GM13976 (cell line): ENCODE measurements at places on chromosomes 12 and 14.

DNA sequence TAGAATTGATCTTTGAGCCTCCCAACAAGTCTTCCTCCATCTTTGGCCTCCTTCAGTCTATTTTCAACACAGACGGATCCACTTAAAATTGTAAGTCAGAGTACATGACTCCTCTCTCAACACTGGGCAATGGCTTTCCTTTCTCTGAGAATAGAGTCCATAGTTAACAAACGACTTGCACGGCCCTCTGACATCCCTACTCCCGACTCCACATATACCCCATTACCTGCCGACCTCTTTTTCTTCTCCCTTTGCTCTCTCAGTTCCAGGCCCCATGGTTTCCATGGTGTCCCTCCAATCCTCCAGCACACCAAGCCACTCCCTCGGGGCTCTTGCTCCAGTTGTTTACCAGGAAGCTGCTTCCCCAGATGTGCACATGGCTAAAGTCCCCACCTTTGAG, 84.7 kb downstream of the DNAI7 start:
- no peak for DNase-seq

DNA sequence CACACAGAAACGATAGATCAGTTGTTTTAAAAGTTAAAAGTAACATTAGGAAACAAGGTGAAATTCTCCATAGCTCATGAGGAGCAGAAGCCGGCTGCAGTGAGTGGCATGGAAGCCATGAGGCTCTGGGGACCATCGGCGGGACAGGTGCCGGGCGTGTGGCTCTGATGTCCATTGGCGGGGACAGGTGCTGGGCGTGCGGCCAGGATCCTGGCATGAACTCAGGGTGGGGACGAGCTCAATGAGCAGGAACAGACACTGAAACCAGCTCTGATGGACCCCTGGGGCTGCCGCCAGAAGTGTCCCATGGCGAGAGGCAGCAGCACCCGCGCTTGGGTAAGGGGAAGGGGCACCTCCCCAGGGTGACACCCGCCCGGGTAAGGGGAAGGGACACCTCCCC, 75.1 kb downstream of the NOC4L start:
- no peak for DNase-seq

DNA sequence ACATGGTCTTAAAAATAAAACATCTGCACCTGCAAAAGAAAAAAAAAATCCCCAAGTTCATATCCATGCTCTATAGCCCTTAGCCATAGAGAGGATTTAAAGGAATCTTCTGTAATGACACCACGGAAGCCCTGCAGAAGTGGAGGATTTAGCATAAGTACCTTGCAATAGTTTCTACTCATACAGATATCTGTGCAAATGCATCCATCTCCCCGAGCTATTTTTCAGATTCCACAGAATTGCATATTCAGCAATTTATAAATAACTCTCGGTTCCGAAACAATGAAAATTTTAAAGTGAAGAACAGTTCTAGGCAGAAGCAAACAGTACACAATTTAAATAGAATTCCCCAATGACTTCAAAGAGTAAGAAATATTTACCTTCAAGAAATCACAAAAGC, 424 bp downstream of the IGF1 start:
- no peak for DNase-seq

DNA sequence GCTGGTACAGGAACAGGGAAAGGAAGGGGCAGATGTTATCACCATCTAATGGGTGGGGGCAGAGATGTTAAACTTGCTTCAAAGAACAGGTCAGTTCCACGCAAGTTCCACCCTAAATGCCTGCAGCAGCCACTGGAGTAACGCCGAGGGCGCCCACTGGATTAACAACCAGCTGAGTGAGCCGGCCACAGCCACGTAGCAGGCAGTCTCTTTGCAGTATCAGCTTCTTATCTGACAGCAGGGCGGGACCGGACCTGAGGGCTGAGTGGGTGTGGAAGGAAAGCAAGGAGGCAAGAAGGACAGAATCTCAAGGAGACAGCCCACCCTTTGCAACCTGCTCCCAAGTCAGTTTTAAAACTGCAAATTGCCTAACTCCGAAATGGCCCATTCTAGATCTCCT, 38.4 kb upstream of the FOXN3 start:
- no peak for DNase-seq

DNA sequence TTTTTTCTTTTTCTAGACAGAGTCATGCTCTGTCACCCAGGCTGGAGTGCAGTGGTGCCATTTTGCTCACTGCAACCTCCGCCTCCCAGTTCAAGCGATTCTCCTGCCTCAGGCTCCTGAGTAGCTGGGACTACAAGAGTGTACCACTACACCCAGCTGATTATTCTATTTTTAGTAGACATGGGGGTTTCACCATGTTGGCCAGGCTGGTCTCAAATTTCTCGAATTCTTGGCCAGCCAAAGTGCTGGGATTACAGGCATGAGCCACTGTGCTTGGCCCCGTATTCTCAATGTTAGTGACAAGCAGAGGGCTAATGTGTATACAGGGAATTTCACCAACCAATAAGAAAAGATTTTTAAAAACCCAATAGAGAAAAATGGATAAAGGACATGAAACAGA, 8.4 kb downstream of the PLBD2 start:
- no peak for DNase-seq

DNA sequence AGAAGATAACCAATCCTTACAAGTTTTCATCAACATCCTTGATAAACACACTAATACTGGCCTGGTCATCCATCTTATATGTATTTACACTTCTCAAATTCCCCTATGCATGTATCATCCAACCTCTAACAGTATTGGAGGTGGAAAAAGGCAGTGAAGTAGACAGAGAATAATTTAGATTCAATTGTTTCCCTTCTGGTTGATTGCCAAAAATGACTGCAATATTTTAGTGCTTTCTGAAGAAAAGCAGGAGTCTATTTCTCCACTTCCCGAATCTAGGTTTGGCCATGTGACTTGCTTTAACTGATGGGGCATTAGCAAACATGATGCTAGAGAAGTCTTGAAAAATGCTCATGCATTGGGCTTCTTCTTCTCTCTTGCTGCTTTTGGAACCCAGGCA, 78.3 kb upstream of the METAP2 start:
- DNase-seq = no peak

GRCh38 chr14:30227876-30228275, 300.2 kb upstream of the PRKD1 start:
- DNase-seq = no peak

DNA sequence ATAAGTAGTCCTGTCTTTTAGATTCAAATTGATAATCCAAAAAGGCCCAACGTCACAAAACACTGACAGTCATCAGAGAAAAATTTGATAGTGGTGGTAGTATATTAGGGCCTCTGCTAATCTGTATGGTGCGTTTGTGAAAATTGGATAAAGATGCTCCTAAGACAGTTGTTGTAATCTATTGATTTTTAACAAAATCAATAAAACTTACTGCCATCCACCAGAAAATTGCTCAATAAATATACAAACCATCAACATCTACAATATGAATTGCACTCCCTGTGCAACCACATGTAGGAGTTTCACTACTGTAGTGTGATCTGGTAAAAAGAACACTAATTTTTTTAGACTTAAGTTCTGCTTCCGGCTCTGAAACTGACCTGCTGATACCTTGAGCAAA, 336.8 kb downstream of the FUT8 start:
- no peak for DNase-seq

DNA sequence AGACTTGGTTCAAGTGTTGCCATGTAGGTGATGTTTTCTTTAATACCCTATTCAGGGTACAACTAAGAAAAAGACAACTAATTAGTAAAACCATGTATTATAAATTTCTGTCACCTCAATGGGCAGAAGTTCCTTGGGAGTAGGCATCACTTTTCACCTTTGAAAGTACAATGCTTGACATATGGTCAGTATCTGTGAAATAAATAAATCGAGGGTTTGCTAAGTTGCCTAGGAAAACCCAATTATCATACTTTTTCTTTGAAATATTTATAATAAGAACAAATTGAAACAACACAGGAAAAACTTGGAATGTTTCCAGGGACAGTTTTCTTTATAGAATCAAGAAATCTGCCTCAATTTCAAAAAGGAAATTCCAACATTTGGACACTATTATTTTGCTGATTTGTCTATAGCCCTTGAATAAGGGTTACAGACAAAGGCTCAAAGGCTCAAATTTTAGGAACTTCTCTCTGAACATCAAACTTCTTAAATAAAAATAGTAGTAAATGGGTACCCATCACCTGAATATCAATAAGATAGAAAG, 13.7 kb downstream of the FGD6 start:
- no peak for DNase-seq

DNA sequence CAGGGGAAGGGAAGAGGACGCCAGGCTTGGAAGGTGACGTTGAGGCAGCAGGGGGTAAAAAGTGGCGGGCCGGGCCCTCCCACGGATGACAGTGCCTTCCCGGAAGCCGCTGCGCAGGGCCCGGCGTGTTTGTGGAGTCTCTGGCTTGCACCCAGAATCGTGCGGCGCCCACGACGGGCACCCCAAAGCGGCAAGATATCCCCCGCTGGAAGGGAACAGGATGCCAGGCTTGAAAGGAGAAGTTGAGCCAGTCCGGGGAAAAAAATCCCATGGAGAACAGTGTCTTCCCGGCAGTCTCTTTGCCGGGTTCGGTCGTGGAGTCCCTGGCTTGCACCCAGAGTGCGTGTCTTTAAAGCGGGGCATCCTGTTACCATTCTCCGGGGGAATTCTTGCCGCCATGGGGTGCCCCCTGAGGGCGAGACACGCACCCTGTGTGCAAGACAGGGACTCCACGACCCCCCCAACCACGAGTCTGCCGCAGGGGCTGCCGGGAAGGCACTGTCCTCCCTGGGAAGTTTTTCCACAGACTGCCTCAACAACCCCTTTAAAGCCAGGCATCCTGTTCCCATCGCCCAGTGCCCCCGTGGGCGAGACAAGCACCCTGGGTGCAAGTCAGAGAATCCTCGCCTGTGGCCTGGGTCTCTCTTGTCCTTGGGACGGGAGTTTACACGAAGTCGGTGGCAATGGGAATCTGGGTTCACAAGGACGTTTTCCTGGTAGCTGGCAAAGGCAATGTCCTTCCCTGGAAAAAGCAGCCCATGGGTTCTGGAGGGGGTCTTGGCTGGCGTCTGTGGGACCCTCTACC, 156.1 kb upstream of the ALG10B start:
- DNase-seq = peak; percentile 7

GRCh38 chr12:16586350-16587109, 19.4 kb downstream of the LMO3 start:
- DNase-seq = no peak

DNA sequence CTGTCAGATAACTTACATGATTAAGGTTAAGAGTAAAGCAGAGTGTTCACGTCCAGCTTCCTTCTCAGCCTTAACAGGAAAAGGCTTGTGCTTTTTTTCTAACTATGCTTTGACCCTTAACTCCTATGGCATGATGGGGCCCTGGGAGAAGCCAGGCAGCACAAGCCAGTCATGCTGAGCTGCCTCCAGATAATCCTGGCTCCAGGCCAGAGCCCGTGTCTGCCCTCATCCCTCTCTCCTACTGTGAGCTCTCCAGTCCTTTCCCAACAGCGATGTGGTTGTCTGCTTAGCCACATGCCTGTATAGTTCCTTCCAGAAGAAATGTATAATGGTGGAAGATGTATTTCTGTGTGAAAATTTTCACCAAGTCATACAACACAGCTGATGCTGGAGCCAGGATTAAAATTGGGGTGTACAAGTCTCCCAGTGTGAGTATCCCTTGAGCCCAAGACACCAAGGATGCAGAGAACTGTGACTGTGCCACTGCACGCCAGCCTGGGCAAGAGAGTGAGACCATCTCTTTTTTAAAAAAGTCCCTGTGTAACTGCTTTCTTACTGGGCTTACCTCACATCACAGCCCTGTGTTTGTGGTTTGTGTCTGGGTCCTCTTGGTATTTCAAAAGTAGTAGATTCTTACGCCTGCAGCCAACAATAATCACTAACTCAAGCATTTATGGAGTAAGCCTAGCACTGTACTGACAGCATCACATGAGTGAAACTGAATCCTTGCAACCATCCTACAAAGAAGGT, 7.9 kb upstream of the ITFG2 start:
- DNase-seq = no peak

- DNase-seq = no peak
These were observed 17.1 kb upstream of the YBX3 start for GRCh38 chr12:10740182-10740581.

DNA sequence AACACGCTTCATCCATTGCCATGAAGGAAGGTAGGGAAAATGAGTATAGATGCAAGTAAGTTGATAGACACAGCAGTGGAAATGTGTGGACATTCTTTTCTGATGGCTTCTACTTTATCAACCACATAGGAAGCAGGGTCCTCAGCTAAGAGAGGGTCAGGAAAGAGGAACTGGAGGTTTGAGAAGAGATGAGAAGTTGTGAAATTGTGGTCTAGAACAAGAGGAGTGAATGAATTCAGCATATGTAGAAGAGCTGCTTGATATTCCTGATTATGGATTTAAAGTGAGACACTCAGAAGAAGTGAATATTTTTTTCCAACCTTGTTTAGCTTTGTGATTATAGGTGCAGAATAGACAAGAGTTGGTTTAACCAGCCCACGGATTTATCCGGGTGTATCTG, 128.5 kb downstream of the SLC15A5 start:
- DNase-seq = no peak

DNA sequence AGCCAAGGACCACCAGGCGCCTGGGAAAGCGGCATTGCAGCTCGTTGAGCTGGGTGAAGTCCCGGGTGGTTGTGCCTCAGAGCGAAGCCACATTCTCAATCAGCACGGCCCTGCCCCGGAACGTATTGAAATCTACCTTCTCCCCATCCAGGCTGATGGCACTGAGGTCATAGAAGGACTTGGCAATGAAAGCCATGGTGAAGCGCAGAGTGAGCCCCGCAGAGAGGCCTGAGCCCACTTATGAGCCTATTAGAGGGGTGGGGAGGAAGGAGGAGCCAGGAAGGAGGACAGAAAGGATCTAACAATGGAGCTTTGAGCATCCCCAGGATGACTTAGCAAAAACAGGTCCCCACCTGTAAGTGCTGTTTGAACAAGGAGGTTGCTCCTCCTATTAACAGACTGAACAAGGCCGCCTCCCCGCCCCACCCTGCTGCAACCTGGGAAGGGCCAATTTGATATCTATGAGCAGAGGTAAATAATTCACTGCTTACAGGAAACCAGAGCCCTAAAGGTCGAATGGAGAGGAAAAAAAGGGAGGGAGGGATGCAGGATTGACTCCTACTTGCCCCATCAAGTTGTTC, at the start of gene GPX2:
TSS of gene GPX2 (minus strand) at position 215 of the 581 bp plus-strand sequence. CDS start at position 196, 19 bp downstream.
- DNase-seq = no peak

DNA sequence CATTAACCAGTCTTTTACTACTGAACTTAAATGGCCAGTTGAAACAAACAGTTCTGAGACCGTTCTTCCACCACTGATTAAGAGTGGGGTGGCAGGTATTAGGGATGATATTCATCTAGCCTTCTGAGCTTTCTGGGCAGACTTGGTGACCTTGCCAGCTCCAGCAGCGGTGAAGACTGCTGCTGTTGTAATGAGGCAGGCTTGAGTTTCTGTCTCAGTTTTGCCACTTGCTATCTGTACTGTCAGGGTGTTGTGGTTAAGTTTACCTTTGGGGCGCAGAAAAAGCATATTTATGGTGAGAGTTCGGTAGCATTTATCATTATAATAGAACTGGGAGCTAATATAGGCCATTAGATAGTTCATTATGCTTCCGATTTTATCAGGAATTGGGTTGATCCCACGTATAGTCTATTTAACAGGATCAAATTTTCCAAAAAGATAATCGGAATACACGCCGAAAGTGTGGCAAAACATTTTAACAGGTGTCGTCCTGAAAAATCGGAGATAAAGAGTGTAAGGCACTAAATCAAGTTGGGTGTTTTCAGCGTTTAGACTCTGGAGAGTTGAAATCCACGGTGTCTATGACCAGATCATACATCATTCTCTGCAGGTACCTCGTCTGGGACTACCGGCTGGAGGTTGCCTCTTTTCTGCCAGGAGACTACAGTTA, 688 bp upstream of the NECAP1 start:
- no peak for DNase-seq

GRCh38 chr12:59499774-59500173, 96.1 kb upstream of the SLC16A7 start:
- peak; percentile 9 for DNase-seq

- peak; percentile 74 for DNase-seq
These were observed 20.5 kb upstream of the TESC start for GRCh38 chr12:117119592-117120198.
